ENCODE measurements at places on chromosomes 1 and 21.

GRCh38 chr1:81607086-81607485, 193.6 kb upstream of the ADGRL2 start:
- no peak for DNase-seq

- no peak for DNase-seq
Measured at GRCh38 chr1:117697220-117697781, 91.5 kb downstream of the TENT5C start.

DNA sequence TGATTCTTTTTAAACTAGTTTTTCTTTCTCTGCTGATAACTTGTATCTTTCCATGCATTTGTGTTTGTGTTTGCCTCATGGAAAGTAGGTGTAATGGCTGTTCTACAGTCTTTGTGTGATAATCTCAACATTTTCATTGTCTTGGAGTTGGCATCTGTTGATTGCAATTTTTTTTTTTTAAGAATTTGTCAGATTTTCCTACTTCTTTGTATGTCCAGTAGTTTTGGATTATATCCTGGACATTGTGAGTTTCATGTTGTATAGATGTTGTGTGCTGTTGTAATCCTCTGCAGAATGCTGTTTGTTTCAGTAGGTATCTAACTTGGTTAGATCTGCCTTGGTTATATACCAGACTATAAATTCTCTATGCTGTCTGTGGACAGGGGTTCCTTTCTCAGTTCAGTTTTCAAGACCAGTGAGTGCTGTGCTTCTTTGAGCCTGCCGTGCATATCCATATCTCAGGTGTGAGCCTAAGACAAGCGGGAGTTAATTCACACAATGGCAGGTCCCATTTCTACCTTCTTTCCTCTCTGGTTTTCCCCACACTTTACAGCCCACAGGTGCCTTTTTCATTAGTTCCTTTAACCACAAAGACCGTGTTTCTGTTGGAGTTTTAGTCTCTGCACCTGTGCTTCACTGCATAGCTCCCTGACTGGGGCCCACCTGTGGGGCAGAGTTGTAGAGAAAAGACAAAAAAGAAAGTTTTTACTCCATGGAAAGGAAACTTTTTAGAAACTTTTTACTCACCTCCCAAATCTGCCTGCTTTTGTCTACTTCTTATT, 69.9 kb downstream of the ITSN1 start:
- DNase-seq: no peak

DNA sequence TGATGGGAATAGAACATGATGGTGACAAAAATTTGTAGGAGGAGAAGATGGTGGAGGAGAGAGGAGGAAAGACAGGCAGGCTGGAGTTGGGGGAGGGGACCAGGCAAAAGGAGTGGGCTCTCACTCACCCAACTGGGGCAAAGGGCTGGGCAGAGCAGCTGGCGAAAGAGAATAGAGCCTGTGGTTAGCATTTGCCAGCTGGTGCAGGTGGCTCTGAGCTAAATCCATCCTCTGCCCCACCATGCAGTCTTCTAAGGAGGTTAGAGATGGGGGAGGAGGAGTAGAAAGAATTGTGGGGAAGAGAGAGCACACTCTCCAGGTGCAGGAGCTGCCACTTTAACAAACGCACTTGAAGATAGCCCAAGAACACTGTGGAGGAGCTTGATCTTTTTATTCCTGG, 27.6 kb upstream of the SLAMF1 start:
- no peak for DNase-seq

DNA sequence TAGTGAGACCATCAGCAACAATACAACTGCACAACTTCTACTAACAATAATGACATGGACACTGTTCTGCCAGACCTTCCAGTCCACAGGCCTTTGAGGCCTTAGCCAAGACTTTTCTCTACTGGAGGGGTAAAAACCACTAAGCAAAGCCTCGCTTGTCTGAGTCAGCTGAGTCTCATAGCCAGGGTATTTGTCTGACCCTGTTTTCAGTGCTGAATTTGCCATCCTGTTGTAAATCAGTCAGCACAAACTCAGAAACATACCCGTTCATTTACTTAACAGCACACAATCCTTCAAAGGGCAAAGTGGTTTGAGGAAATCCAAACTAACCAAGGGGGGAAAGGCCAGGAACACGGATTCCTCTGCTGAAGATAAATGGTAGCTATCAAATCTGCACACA, 537.8 kb downstream of the SMYD3 start:
- peak; percentile 27 for DNase-seq

DNA sequence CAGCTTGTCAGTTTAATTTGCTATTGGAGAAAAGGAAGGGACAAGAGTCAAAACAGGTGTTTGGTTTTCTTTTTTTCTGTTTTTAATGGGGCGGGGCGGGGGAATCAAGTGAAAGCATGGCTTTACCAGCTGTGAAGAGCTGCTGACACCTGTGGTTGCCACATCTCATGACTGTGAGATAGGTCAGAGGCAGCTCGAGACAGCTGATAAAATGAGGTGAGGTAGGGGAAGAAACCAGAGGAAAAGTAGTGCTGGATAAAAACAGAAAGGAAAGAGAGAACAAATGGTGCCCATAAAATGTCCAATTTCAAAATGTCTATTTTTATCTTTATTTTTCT, 272.3 kb downstream of the NEGR1 start:
- DNase-seq: peak; percentile 19

GRCh38 chr1:183841950-183842794, 37.3 kb downstream of the RGL1 start:
- no peak for DNase-seq

GRCh38 chr21:44035244-44035643, 23.1 kb downstream of the TRAPPC10 start:
- DNase-seq: no peak

- peak; percentile 46 for DNase-seq
Measured at GRCh38 chr1:43206600-43207228, 34.6 kb downstream of the CFAP57 start.

DNA sequence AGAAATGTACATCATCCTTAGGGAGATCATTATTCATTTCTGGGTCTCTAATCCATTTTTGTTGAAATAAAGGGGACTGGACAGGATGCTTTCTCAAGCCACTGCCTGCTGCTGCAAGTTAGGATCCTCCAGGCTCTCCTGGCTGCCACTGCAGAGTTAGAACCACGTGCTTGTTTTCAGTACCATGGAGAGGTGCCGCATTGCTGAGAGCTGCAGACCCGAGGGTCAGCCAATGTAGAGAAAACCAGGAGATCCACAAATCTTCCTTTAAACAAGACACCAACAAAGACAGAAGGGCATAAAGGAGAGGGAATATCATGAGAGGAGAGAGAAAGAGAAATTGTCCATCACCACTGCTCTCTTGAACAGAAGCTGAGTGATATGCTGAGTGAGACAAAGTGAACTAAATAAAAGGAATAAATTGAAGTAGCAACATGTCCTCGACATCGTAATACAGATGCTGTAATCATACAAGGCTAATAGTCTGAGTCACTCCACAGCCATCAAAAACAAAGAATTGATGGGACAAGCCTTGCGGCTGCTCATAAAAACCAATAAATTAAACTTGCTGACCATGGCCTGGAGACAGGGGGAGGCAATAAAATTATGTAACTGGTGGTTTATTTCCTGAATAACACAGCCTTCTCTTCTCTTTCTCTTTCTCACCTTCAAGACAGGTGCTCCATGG, 255.7 kb downstream of the OMA1 start:
- DNase-seq: peak; percentile 24

DNA sequence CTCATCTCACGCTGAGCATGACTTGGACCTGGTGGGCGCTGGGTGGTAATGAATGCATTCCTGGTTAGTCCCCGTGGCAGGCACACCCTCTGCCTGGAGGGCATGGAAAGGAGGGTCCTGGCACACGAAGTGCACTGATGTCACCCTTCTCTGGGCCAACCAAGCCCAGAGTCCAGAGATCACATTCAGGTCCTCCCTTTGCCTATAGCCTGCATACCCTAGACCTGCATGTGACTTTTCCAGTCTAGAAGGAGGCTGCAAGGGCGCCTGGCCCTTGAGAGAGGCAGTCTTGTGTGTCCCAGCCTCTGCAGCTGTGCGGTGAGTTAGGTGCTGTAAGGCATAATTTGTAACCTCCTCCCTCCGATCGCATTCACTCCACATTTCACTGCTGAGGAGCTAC, 22.1 kb downstream of the PADI2 start:
- no peak for DNase-seq

GRCh38 chr1:75542818-75543570, 67.9 kb downstream of the SLC44A5 start:
- no peak for DNase-seq

GRCh38 chr1:50425376-50426107, 2.3 kb upstream of the DMRTA2 start:
- DNase-seq: no peak

DNA sequence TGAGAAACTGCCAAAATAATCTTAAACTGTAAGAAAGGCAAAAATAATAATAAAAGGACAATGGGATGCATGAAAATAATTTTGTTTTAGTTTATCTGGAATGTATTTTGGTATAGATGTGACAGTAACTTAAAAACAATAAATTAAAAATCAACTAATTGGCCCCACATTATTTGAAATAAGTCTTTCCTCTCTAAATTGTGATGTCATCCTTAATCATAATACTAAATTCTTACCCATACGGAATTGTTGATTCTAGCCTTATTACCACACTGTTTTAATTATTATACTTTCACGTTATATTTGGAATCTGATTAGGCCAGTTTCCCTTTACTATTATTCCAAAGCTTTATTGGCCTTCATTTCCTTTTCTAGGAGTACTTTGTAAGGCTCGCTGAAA, 7.7 kb downstream of the DESI2 start:
- no peak for DNase-seq

GRCh38 chr1:158830904-158831507, at the start of gene MNDA:
TSS of gene MNDA (plus strand) at chr1:158831351. CDS start at chr1:158842154, 10,803 bp downstream.
- DNase-seq: no peak

- DNase-seq: no peak
Measured at GRCh38 chr21:35476621-35477395, 427.7 kb upstream of the RUNX1 start.

GRCh38 chr1:28845786-28846543, 34.0 kb downstream of the OPRD1 start:
- DNase-seq: peak; percentile 26

DNA sequence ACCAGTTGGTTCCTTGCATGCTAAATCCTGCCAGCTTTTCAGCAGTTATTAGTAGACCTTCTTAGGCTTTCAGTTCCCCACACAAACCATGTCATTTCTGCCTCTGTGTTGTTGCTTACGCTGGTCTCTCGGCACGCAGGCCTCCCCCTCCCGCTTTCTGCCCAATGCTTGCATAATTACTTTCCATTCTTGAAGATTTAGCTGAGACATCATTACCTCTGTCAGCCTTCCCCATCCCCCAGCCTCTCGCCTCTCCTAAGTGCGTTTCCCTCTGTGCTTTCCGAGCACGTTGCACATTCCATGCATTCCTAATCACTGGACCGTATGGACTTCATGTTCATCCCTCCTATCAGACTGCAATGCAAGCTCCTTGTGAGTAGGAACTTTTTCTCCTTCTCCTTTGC, 26.8 kb downstream of the TSHB start:
- DNase-seq: peak; percentile 42

Measured in HAP-1 (cell line).